Mononuclear cell (primary cell): ENCODE measurements at places on chromosomes 7 and 10. TPM values are rescaled to one million over a fixed set of nuclear protein-coding genes. Genes with fewer than 3 reads are reported as not detected.

The CCDC7 gene
- total RNA-seq, result 136 TPM

The PAX4 gene
- not detected for total RNA-seq

The ELN gene
- not detected for total RNA-seq

The GRID1 gene
- total RNA-seq, result not detected

The CFAP70 gene
- total RNA-seq, result 1.3 TPM
